ENCODE measurements at places on chromosomes 12 and 14.

GRCh38 chr12:40663781-40664180, 28.5 kb upstream of the CNTN1 start:
- DNase-seq: no peak

DNA sequence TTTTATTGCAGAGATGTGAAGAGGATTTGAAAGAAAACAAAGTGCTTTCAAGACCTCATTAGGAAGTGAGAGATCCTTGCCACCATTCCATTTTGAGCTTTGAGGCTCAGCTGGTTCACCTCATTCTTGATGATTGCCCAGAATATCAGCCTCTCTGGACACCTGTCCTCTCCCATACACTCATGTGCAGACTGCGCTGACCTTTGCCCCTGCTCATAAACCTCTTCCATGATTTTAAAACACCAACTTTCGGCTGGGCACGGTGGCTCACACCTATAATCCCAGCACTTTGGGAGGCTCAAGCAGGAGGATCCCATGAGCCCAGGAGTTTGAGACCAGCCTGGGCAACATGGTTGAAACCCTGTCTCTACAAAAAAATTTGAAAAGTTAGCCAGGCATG, 8.9 kb downstream of the COX14 start:
- DNase-seq: no peak

GRCh38 chr12:25743679-25744215, 190.7 kb upstream of the LMNTD1 start:
- no peak for DNase-seq

- DNase-seq: peak; percentile 80
Measured at GRCh38 chr12:63918800-63919300, 74.3 kb downstream of the SRGAP1 start.

DNA sequence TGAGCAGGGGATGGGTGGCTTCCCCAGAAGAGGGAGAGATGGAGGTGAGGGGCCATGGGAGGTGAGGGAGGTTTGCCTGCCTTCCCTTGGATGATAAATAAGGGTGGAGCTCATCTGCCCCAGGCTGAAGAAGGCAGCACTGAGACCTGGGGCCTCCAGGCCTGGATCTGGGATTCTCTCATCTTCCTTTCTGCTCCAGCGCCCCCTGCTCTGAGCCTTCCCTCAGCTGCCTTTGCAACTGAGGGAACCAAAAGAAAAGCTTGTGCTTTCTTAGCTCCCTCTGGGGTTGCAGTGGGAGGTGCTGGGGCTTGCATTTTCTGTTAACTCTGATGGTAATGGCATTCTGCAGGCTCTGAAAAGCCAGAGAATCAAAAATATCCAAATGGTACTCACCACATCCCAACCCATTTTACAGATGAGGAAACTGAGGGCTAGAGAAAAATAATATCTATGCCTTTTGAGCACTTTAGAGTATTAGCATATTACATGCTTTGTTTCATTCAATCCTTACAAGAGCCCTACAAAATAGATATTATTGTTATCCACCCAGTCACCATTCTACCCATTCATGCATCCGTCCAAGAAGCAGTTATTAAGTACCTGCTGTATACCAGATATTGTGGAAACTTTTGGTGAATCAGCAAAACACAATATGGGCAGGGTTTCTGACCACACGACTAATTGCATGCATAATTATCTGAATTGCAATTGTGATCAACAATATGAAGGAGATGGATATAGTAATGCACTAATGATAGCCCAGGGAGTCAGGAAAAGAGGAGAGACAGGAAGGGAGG, 102.2 kb downstream of the WSCD2 start:
- no peak for DNase-seq

DNA sequence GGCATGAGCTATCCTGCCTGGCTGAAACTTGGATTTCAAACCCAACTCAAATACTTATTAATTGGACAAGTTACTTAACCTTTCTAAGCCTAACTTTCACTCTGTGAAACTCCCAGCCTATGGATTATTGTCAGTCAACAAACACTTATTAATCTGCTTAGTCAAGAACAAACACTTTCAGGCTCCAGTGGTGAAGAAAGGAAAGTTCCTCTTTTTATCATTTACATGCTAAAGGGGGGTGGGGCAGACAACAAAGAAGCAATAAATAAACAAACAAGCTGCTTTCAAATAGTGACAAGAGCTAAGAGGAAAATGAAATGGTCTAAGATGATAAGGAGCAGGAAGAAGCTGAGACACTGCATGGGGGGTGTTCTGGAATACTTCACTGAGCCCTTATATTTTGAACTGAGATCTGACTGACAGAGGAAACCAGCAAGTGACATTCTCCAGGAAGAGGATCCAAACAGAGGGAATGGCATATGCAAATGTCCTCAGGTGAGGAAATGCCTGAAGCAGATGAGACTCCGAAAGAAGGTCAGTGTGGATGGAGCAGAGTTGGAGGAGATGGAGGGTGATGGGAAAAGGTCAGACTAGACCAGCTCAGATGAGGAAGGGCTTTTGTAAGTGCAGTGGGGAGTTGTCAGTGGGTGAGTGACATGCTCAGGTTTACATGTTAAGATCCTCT, 259.6 kb downstream of the ITPR2 start:
- DNase-seq: no peak

GRCh38 chr14:94584591-94585280, 3.5 kb downstream of the SERPINA5 start:
- no peak for DNase-seq

- no peak for DNase-seq
Measured at GRCh38 chr12:120677765-120678473, 9.0 kb upstream of the MLEC start.

GRCh38 chr14:60349663-60350365, 100.8 kb downstream of the PPM1A start:
- DNase-seq: peak; percentile 37

DNA sequence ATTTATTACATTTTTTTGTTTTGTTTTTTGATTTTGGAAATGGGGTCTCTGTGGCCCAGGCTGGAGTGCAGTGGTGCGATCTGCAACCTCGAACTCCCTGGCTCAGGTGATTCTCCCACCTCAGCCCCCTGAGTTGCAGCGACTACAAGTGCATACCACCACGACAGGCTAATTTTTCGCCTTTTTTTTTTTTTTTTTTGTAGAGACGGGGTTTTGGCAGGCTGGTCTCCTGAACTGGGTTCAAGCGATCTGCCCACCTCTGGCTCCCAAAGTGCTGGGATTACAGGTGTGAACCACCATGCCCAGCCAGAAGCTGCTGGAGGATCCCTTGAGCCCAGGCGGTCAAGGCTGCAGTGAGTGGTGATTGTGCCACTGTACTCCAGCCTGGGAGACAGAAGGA, 2.3 kb downstream of the MON2 start:
- DNase-seq: no peak

- no peak for DNase-seq
Measured at GRCh38 chr12:92064422-92064821, 81.2 kb downstream of the BTG1 start.

- DNase-seq: no peak
Measured at GRCh38 chr12:109134186-109134917, 18.0 kb downstream of the ACACB start.

DNA sequence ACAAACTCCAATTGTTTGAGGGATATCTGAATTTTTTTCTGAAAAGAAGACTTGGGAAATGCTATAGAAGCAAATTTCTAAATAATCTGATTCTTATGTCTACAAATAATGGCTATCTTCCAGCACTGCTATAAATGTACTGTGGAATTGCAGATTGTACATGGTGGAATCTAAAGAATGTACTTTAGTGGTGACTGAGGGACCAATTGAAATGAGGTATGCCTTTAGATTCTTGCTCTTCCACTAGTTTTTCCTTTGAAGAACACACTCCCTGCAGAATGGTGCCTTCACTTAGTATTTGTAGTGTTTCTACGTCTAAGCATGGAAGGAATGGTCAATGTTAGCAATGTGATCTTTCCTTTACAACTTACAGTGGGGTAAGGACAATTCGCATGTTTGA, 11.7 kb upstream of the PRB4 start:
- DNase-seq: peak; percentile 2

DNA sequence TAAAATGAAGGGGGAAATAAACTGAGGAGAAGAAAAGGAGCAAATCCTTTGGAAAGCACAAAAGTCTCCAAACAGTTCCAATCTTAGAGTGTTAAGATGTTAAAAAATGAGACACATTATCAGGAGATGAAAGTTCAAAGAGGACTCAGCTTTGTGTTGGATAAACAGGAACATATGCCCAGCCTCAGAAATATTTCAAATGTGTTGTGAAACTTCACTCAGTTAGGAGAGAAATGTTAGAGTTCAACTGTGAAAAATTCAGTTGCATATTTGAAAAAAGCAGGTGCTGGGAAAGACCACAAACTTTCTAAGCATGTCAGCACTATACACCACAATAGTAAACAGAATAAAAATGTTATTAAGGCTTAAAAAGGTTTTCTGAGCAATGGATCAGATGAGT, 136.8 kb upstream of the PRKD1 start:
- no peak for DNase-seq

DNA sequence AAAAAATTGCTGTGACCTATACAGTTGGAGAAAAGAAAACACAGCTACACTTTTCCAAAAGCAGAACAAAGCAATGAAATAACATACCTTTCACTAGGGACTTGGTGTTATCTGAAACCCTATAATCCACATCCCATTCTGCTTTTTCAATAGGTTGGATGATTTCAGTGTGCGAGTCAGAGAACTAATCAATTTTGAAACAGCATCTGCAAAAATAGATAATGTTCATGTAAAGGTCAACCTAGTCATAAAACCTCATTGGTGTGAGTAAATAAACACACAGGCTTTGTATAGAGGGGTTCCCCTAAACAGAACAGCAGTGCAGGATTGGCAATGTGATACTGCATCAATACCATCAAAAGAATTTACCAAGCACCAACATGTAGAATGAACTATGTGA, 173.0 kb upstream of the G2E3 start:
- no peak for DNase-seq

DNA sequence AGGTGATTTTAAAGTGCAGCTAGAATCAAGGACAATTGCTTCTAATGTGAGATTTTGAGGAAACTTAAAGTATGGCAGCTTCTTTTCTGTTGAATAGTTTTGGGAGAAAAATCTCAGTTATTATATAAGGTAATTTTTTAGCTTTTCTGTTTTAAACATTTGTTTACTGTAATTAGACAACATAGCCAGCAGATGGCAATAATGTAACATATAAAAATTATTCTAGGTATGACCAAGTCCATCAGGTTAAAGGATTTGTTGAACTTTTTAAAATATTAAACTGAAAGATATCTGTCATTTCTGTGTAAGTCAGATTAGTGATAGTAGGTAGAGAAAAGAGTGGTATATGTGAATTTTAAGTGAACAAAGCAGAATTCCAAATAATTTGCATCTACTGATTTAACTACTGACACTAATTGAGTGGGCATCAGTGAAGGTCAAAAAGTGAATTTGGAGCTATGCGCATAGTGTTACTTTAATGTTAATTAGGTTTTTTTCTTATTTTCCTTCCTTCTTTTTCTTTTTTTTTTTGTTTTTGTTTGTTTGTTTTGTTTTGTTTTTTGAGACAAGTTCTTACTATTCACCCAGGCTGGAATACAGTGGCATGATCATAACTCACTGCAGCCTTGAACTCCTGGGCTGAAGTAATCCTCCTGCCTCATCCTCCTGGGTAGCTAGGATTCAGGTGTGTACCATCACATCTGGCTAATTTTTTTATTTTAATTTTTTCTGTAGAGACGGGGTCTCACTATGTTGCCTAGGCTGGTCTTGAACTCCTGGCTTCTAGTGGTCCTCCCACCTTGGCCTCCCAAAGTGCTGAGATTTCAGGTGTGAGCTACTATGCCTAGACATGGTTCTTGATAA, 18.6 kb downstream of the PRORP start:
- peak; percentile 21 for DNase-seq

GRCh38 chr14:79057333-79057732, 887.2 kb downstream of the NRXN3 start:
- no peak for DNase-seq

DNA sequence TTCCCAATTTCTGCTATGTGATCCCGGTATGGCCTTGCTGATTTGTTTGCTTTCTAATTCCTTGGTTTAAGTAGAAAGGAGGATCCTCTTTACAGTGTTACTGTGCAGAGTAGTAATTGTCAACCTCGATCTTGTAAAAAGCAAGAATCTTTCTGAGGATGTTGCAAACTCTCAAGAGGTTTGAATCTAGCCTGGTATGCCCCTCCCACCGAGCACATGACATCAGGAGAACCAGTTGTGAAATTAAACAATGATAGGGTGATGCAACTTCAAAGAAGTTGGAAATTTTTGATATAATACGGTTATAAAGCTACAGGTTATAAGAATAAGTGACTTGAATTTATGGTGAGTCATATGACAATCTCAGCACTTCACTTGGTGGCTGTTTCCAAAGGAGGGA, 35.0 kb upstream of the FUT8 start:
- DNase-seq: no peak

GRCh38 chr12:125455556-125455955, 390.3 kb downstream of the AACS start:
- DNase-seq: no peak

- peak; percentile 51 for DNase-seq
Measured at GRCh38 chr12:85575120-85576096, 260.8 kb downstream of the RASSF9 start.

- no peak for DNase-seq
Measured at GRCh38 chr12:110229409-110229808, 51.6 kb upstream of the ATP2A2 start.

GRCh38 chr14:50013198-50013918, 103.0 kb downstream of the VCPKMT start:
- no peak for DNase-seq

DNA sequence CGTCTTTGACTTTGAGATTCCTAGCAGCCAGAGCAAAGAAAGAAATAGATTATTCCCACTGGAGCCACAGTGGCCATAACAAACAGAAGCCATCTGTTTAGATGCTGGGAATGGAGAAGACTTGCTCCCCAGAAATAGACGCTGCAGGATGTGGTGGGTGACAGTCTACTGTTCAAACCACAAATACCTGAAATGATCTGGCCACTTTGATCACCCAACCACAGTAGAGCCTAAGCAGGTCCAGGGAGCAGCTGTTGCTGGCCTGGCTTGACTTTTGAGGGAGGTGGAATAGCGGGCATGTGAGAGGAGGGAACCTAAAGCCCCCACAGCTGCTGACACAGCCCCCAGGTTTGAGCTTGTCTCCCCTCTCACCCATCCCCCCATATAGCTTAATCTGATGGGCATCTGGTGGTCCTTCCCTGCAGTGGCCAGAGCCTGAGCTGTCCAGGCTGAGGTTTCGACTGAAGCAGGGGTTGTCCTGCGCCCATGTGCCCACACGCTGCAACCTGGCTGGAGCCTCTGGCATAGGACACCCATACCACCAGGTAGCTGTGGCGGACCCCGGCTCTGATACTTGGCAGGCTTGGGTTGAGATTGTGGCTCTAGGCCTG, 38.7 kb downstream of the SH2B3 start:
- DNase-seq: no peak
